ENCODE measurements at places on chromosomes 16 and 17. TPM values are rescaled to one million over a fixed set of nuclear protein-coding genes. Genes with fewer than 3 reads are reported as not detected.

- DNase-seq, result no peak
Measured at GRCh38 chr17:72175263-72175662, 54.4 kb downstream of the SOX9 start.

GRCh38 chr17:75647921-75648320, 14.7 kb downstream of the SMIM5 start:
- no peak for DNase-seq

DNA sequence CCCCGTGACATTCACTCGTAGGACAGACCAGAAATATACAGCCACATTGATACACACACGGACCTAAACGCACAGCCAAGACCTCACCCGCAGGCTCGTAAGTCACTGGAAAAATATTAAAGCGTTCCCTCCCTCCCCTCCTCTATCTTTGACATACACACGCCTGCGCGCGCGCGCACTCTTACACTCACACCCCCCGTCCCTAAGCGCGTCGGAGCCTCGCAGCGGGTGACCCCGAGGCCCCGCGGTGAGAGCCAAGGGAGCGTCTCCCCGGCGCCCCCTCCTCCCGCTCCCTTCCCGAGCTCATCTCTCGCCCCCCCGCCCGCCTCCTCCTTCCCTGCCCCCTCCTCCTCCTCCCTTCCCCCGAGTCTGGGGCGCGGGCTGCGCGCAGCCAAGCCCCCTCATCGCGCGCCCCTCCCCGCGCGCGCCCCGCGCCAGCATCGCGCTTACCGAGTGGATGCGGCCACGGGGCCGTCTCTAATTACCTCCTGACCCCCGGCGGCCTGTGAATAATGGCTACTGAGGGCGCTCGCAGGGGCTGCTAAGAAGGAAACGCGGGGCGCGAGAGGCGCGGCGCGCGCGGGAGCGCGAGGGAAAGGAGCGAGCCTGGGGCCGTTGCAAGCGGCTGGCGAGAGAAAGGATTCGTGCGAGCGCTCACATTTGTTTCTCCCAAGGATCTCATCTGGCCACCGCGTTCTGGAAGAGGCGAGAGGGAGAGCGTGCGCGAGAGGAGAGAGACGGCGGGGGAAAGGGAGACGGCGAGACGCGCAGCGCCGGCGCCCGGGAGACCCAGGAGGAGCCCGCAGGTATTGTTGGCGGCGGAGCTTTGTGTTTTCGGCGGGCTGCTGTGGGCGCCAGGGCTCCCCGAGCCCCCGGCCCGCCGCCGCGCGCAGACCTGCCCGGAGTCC, 42.4 kb downstream of the RAI1 start:
- peak; percentile 66 for DNase-seq

DNA sequence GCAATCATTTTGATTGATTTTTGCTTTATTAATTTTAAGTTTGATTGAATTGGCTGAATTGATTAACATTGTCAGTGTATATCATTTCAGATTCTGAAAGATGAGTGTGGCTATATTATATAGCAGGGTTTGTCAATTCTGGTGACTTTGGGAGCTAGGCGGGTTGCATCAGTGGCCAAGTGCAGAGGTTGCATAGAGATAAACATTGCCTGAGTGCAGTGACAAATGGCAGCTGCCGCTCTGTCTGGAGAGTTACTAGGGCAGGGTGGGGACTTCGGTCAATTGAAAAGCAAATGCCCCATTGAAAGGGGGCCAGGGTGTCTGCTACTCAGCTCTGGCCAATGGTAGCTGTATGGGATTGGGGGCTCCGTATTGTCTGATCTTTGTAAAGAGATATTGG, 12.7 kb downstream of the SYT17 start:
- no peak for DNase-seq

- DNase-seq, result no peak
Measured at GRCh38 chr16:5706211-5706610, 608.6 kb upstream of the EEF2KMT start.

DNA sequence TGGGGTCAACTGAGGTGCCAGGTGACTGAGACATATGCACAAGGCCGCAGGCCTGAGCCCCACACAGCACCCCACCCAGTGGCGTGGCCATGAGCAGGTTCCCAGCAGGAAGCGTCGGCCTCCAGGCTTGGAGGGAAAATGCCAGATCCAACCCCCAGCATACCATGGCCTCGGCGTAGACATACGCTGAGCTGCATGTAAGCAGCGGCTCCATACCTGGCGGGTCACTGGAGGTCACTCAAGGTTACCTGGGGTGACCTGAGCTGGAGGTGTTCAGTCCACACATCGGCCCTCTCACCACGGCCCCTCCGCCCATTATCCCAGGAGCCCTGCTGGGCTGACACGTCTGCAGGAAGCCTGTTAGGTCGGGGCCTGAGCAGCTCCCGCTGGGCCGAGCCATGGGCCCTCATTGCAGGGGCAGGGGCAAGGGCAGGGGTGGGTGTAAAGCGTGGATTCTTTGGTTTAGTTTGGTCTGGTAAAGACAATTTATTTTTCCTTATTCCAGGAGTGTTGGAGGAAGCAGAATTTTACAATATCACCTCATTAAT, 15.2 kb downstream of the KCTD5 start:
- DNase-seq, result no peak

The CCDC137 gene
- total RNA-seq, result 5.0 TPM

The CRYBA1 gene
- not detected for total RNA-seq

The DNAI2 gene
- total RNA-seq, result 0.33 TPM

The HOXB5 gene
- total RNA-seq, result 0.12 TPM

The SPATA32 gene
- not detected for total RNA-seq

The KRT33A gene
- not detected for total RNA-seq
